Stimulated activated CD4-positive, alpha-beta T cell treated with anti-CD3 and anti-CD28 coated beads, Interleukin-2, amount 100 ng/mL, for 4 hours (primary cell): ENCODE measurements at places on chromosomes 4 and X.

- no peak for DNase-seq
These were observed 68.8 kb downstream of the ARFIP1 start for GRCh38 chr4:152848508-152848907.

GRCh38 chrX:97389761-97390192 is 506.1 kb downstream of the RPA4 start:
- DNase-seq, result no peak

- no peak for DNase-seq
These were observed 12.7 kb upstream of the NAAA start for GRCh38 chr4:75953509-75953908.

DNA sequence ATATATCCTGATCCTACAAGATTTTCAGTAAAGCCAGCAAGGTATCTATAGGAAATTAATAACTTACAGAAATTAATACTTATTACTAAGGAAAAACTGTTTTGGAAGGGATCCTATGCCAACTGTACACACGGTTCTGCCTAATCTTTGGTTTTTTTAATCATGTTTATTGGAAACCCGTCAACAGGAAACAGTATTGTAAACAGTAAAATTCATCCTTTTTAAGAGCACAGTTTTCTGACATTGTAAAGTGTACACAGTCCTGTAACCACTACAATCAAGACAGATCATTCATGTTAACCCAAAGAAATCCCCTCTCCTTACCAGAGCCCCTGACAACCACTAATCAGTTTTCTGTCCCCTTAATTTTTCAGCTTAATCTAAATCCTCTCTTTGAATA is 9.9 kb downstream of the ABCG2 start:
- no peak for DNase-seq

- DNase-seq, result no peak
These were observed 161.5 kb downstream of the SOWAHB start for GRCh38 chr4:76736414-76736813.

GRCh38 chr4:151753056-151753455 is 7.8 kb downstream of the GATB start:
- DNase-seq, result no peak

GRCh38 chr4:151524610-151525009 is 115.6 kb downstream of the FHIP1A start:
- no peak for DNase-seq

GRCh38 chrX:74231625-74232024 is 72.4 kb upstream of the ZCCHC13 start:
- no peak for DNase-seq

GRCh38 chr4:71625005-71625404 is 158.9 kb downstream of the GC start:
- no peak for DNase-seq

DNA sequence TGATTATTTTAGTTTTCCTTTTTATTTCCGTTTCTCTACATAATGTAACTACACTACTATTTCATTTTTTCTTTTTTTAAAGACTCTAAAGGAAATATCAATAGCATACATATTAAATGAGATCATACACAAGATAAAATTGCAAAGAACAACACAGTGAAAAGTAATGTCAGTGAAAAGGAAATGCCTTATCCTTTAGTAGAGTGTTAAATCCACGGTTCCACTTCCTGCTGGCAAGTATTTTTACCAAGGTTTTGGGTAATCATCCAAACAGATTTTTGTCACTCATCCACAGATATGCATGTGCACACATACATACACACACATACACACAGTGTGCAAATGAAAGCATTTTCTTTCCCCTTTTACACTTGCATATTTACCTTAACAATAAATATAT is 548.9 kb downstream of the PPP4R3C start:
- DNase-seq, result no peak

DNA sequence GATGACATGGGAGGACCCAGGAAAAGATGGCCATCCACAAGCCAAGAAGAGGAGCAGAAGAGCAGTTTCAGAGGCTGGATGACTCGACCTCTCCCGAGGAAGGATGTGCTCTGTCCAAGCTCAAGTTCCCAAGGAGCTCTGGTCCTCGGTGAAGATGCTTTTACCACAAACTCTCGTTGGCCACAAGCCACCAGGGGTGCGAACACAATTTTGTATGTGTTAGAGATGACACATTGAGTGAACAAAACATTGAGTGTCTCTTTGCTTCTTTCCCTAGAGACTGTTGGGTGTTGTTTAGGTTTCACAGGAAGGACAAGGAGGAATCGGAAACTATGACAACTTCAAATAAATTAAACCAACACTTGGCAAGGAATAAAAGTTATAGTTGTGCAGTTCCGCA is 26.3 kb downstream of the FGFBP1 start:
- DNase-seq, result no peak

DNA sequence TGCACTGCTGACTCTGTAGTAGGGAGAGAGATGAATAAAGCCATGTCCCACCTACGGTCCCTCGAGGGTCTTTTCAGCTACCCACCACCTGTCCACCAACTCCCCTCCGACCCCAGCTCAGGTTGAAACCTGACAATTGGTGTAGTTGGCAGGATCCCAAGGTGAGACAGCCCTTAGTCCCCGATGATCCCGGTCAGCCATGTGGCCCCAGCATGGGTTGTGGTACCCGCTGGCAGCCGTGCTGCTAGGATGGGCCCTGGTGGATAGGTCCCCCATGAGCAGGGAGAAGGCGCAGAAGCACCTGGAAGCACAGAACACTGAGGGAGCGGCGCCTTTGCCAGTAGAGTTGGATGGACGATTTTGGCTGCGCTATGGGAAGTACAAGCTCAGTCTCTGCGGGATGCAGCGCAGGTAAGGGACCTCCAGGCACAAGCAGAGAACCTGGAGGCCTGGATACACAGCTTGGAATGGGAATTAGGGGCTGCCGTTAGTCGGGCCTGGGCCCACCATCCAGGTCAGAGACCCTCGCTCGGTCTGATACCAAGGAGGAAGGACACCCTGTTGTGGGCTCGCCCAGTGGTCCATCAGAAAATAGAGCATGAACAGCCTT is 694.6 kb upstream of the AGA start:
- DNase-seq, result no peak

- no peak for DNase-seq
These were observed 152.8 kb downstream of the TMEM164 start for GRCh38 chrX:110155759-110156158.

- DNase-seq, result no peak
These were observed 79.3 kb downstream of the PPP2R2C start for GRCh38 chr4:6393066-6393465.

DNA sequence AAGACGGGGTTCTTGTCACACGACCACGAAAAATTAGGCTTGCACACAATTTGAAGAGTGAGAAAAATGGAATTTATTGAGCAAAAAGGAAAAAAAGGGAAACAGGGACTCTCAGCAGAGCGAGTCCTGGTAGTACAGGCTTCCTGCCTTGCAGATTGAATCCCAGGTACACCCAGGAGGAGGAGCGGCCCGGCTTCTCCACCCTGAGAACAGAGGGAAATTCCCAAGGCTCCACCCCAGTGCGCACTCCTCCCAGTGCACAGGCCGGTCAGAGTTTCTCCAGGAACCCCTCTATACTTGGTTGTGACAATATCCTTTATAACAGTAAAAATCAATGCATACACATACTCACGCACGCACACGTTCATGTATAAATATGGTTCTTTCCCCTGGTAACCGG is 22.0 kb downstream of the SLC4A4 start:
- DNase-seq, result no peak

- no peak for DNase-seq
These were observed 47.6 kb downstream of the CCNG2 start for GRCh38 chr4:77204621-77205020.

DNA sequence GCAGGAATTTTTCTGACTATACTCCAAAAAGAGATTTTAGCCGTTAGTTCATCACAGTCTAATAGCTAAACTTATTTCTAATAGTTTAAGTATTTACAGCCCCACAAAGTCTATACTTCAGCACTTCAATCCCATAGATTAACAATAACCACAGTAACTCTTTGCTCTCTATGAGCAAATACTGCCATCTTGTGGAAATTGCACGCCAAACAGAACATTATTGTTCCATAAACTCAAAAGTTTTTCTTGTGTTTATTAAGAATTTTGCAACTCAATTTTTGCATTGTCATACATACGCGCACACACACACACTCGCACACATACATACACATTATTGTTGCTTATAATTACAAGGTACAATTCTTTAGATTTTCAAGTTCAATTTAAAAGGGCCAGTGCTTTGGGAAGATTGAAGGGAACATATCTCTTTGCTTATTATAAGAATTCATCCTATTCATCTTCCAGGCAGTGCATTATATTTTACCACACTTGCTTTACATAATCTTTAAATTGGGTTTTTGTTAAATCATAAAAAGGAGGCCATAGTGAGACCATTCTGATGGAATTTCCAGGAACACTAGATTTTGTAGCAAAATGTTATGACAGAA is 63.8 kb upstream of the ATOH1 start:
- no peak for DNase-seq

- no peak for DNase-seq
These were observed 405.5 kb upstream of the ACTRT1 start for GRCh38 chrX:128457674-128458073.

DNA sequence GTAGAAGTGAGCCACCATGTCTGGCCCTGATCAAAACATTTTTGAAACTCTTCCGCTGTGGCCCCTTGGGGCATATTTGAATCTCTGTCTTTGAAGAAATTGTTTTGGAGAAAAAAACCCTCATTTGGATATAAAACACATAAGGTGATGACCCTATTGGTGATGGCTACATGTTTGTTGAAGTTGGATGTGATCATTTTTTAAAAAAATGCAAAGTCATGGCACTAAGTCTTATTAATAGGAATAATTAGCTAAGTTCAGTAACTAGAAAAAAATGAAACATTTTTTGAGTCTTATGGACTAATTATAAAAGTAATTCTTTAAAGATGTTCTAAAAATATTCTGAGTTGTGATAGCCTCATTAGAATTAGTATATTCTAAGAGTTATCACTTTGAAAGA is 17.9 kb upstream of the BBS7 start:
- no peak for DNase-seq

- no peak for DNase-seq
These were observed 64.5 kb downstream of the GPRIN3 start for GRCh38 chr4:89242864-89243732.
